Sigmoid colon (tissue), 7 donors: ENCODE measurements at places on chromosomes 7 and 10. TPM values are rescaled to one million over a fixed set of nuclear protein-coding genes. Genes with fewer than 3 reads are reported as not detected.

- no peak for DNase-seq
These were observed 45.3 kb upstream of the EN2 start for GRCh38 chr7:155412416-155413253.

DNA sequence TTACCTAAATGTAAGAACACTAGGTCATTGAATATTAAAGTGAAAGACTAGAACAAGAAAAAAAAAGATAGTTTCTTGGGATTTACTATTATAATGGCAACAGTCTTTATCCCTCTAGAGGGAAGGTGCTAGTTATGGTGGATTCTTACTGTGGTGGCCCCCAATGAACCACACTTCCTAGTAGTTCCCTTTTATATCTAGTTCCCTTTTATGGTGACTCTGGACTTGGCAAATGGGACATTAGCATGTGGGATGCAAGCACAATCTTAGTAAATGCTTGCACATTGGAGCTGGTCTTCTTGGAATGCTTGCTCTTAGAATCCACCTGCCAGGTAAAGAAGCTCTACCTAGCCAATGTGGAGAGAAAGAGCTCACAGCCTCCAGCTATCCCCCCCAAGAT, 430.2 kb downstream of the LRMDA start:
- no peak for DNase-seq

DNA sequence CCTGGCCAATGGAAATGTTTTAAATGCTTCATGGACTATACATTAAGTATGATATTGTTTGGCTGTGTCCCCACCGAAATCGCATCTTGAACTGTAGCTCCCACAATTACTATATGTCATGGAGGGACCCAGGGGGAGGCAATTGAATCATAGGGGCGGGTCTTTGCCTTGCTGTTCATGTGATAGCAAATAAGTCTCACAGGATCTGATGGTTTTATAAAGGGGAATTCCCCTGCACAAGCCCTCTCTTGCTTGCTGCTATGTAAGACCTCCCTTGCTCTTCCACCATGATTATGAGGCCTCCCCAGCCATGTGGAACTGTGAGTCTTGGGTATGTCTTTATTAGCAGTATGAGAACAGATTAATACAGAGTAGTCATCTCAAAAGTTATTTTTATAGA, 32.4 kb upstream of the GRB10 start:
- DNase-seq: no peak

GRCh38 chr10:78205457-78206016, 171.9 kb downstream of the RPS24 start:
- no peak for DNase-seq

DNA sequence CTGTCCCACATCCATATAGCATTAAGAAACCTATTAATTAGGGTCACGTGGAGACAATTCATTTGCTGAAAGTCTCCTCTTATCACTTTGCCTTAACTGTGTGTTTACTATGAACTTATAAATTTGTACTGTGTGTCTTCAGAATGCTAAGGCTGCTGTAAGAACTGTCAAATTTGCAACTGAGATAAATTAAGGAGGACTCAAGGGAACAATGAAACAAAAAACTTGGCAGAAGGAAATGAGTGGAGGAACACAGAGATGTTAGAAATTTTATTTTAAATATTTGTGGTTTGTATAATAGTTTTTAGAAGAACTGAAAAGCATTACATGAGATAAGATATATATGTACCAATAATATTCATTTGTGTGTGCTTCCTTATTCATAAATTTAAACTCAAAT, 1005.3 kb upstream of the SORCS1 start:
- DNase-seq: no peak

GRCh38 chr7:112120696-112121217, 85.4 kb downstream of the DOCK4 start:
- no peak for DNase-seq

DNA sequence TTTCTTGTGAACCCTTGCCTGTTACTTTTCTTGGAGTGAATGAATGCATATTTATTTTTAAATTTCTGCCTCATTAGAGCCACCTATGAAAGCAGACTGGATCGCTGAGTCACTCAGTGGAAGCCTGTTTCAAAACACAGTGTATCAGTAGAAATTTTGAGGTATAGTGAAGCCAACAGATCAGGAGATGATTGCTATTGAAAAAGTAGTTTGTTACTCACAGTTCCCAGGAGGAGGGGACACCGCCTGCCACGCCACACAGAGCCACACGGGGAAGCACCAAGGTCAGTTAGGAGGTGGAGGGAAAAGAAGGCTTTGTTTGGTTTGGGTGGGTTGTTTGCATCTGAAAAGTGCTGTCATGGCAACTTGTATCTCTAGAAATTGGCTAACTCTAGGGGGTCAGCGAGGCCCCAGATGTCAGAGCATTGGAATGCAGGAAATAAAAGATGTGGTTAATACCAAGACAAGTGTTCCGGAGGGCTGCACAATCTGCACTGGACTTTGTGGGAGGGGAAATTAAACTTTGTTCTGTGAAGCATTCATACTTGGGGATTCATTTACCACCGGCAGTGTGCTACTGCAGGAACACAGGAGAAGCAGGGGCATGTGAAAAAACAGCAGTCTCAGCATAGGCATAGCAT, 106.4 kb upstream of the SDK1 start:
- no peak for DNase-seq

- DNase-seq: no peak
These were observed 13.9 kb upstream of the ZNF862 start for GRCh38 chr7:149824301-149824741.

DNA sequence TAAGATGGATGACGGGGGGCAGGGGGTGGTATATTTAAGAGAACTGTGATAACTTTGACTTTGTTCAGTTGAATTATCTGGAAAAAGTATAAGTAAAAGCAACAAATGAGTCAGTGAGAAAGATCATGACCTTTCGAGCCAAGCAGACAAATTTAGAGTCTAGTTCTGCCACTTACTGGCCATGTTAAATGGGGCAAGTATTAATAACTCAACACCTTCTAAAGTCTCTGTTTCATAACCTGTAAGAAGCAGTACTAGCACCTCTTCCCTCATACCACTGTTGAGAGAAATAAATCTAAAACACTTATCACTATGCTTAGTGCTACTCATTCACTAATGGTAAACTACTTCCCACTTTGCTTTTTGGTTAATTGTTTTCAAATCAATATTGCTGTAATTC, 604.4 kb upstream of the LRRN3 start:
- no peak for DNase-seq

DNA sequence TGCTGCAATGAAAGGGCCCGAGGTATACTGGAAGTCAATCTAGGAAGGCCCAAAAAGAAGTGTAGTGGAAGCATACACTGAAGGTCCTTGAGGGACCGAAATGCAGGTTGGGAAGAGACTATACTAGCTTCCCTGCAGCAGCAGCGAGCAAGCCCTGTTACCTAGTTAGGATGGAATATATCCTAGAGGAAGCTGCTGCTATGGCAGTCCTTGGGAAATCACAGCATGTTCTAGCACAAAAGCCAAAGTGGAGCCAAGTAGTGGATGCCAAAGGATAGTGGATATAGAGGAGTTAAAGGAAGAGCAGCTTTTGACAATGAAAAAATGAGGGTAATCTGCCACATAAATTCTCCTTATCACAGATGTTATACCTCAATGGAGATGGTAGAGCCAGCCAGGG, 123.8 kb upstream of the STARD3NL start:
- DNase-seq: no peak

GRCh38 chr10:111824128-111824527, 359.4 kb downstream of the GPAM start:
- DNase-seq: no peak

DNA sequence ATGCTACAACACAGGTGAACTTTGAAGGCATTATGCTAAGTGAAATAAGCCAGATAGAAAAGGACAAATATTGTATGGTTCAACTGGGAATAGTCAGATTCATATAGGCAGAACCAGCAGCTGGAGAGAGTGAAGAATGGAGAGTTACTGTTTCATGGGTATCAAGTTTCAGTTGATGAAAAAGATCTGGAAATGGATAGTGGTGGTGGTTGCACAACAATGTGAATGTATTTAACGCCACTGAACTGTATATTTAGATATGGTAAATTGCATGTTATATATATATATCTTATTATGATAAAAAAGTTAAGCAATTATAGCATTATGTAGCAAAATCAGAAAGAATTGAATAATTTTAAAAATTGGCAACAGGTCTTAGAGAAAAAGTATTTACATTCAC, 3.9 kb downstream of the LMBR1 start:
- DNase-seq: no peak

- DNase-seq: no peak
These were observed 421.1 kb downstream of the DNAJB6 start for GRCh38 chr7:157757776-157758467.

GRCh38 chr10:44398271-44398670, 13.4 kb upstream of the CXCL12 start:
- DNase-seq: no peak

GRCh38 chr7:47104206-47104549, 477.7 kb downstream of the TNS3 start:
- no peak for DNase-seq

- no peak for DNase-seq
These were observed 62.7 kb downstream of the DKK1 start for GRCh38 chr10:52376694-52377354.

DNA sequence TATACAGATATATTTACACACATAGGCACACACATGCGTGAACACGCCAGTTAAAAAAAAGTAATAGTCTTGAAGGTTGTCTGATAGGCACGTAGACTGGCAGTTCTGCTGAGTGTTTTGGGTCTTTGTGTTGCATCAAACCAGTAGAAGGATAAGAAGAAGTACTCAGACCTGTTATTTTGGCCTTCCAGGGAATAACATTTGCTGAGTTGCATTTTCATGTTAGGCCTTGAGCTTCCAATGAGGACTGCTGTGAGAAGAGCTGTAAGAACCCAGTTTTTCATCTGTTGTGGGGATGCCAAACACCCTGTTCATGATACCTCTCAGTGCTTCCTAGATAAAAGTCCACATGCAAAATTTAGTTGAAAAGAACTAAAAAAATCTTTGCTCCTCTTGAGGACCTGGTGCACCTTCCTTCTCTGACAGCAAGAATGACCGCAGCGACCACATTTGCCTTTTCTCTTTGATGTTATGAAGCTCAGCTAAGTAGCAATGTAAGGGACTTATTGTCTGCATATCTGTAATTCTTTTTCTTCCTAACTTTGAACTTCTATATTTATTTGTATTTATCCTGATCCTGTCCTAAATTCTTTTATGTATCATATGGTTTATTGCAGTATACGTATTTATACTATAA, 27.2 kb downstream of the HIPK2 start:
- DNase-seq: no peak

DNA sequence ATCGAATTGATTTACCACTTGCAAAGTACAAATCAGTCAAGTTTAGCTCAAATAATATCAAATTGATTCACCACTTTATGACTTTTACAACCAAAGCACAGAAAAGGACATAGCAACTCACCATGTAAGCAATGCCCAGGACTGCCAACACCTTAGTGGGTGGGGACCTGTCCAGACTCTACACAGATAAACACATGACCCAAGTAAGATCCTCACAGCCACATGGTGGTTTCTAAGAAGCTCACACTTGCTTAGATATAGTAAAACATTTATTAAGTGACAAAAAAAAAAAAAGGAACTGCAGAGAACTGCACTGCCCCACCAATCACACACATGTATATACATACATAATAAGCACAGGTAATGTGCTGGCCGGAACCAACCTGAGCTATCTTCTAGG, 116.2 kb downstream of the SLC25A13 start:
- DNase-seq: no peak

GRCh38 chr7:114777288-114777687, 144.6 kb upstream of the MDFIC start:
- no peak for DNase-seq

GRCh38 chr7:117672453-117672852, 192.6 kb downstream of the CFTR start:
- DNase-seq: no peak

DNA sequence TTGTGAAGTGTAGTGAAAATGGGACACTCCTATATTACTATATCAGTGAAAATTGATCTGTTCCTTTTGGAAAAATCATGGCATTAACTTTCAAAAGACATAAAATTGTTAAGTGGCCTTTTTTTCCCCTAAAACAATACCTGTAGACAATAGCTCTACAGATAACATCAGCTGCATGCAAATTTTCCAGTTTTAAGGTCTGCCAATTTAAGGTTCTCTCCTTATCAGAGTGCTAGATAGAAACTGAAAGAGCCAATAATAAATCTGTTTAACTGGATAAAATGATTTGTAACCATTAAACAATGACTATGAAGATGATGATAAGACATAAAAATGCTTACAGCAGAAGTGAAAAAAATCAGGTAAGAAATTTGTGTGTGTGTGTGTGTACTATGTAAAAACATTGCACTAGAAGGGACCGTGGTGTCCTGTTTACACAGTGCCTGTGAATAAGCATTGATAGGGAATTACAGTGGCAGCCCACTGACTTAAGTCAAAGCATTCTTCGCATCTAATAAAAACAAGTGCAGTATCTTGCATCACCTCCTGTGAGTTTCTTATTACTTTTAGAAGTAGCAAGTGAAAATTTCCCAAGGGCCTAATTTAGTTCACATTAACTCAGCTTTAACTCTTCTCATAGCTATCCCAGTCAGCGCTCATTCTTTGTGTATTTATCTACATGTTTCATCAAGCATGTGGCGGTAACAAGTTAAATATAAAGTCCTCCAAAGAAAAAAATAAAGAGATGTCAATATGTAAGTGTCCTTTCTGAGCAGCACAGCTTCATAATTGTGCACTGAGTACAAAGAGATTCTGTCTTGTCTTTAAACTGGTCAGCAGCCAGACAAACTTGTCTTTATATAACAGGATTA, 261.9 kb downstream of the ARL4A start:
- DNase-seq: no peak

DNA sequence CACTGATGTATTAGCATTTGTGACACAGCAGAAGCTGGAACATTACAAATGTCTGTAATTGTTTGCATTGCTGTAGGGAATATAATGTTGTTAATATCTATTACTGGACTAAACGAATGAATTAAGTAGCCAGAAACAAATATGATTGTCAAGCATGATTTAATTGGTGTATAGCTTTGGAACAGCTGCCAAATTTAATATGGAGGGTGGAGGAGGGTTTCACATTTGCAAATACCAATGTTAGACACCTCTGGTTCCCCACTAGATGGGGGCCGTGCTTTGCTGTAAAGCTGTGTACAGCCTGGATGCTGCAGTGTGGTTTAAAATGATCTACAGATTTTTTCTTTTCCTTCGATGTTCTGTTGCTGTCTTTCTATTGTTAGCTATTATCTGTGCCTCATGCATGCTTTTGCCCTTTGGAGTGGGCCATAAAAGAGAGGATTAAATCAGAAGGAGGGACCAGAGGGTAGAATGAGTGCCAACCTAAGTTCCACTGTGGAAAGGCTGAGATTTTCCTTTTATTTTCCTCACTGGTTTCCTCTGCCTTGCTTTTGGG, 23.1 kb downstream of the DNAJB9 start:
- no peak for DNase-seq

ACSM6 gene
- total RNA-seq: not detected

MYOF gene
- 33.6 TPM for total RNA-seq

NEURL1 gene
- 0.71 TPM for total RNA-seq

WNT2 gene
- total RNA-seq: 0.27 TPM

PRSS37 gene
- not detected for total RNA-seq

TSPAN12 gene
- 47.7 TPM for total RNA-seq

SERPINE1 gene
- total RNA-seq: 1.5 TPM

SEPTIN14 gene
- not detected for total RNA-seq

FAM221A gene
- 10.7 TPM for total RNA-seq

SUMF2 gene
- total RNA-seq: 107 TPM

CYP3A4 gene
- total RNA-seq: not detected

NKX1-2 gene
- not detected for total RNA-seq

P4HA1 gene
- 19.3 TPM for total RNA-seq

GIMAP5 gene
- total RNA-seq: 19.3 TPM

MRC1 gene
- total RNA-seq: 18.8 TPM

NRCAM gene
- 1.3 TPM for total RNA-seq

BICC1 gene
- 7.9 TPM for total RNA-seq

RGR gene
- 0.82 TPM for total RNA-seq

OR2A12 gene
- total RNA-seq: not detected
